ENCODE measurements at places on chromosomes 16 and 17.

- DNase-seq = no peak
Measured at GRCh38 chr17:43626023-43626422, 35.7 kb downstream of the MEOX1 start.

- no peak for DNase-seq
Measured at GRCh38 chr16:29742683-29743275, 3.0 kb downstream of the C16orf54 start.

DNA sequence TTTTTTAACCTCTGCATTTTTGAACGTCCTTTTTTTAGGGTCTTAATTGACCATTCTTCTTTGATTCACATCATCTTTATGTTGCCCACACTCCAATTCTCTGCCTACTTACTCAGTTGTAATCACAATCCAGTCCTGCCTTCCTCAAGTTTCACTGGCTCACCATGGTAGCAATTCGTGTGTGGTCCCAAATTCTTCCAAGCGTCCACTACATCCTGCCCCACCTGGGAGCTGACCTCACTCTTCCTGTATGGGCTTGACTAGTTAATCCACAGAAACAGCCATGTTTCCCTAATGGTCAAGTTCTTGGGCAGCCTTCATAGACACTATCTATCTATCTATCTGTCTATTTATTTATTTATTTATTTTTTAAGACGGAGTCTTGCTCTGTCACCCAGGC is 7.1 kb downstream of the TLCD2 start:
- no peak for DNase-seq

GRCh38 chr17:41404024-41404671 is 6.7 kb upstream of the KRT31 start:
- no peak for DNase-seq

- DNase-seq = no peak
Measured at GRCh38 chr17:19652595-19652994, 4.0 kb downstream of the ALDH3A2 start.

GRCh38 chr17:75507733-75508719 is 7.3 kb downstream of the CASKIN2 start:
- no peak for DNase-seq

DNA sequence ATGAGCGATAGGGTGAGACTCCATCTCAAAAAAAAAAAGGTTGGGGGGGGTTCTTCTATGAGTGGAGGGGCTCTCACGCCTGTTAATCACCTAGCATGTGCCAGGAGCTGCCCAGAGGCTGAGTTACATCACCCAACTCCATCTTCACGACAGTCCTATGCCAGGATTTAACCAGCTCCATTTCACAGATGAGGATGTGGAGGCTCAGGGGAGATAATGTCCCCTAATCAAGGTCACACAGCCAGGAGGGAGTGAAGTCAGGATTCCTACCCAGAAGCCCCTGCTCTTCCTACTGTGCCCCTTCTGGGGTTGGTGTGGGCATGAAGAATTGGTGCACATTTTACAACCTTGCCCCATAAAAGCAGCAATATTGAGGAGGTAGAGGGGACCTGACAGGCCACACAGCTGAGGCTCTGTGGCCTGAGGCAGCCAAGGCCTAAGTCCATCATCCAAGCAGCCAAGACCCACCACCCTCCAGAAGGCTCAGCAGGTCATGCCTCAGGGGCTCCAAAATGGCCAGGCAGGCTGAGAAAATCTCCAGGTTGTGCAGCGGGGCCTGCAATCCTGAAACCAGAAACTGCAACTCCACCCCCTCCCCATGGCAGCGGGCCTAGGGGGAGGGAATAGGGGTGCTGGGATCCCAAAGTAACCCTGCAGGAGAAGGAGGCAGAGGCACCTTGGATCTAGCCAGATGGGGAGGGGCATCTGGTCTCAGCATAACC is 6.9 kb downstream of the PPY start:
- DNase-seq = no peak

Data from cardiac septum (tissue), 1 donor.